ENCODE measurements at places on chromosomes 11 and 22. TPM values are rescaled to one million over a fixed set of nuclear protein-coding genes. Genes with fewer than 3 reads are reported as not detected.
A peak's percentile ranks its signal among the peaks of the same experiment; 100 is the strongest.

GRCh38 chr11:106381895-106382294 is 304.4 kb downstream of the AASDHPPT start:
- no peak for DNase-seq
- no peaks in the 10 kb centered on the region for H3K36me3 ChIP-seq
- H3K4me1 ChIP-seq: no peaks in the 10 kb centered on the region
- H3K27ac ChIP-seq: no peak overlapping the region
- H3K27me3 ChIP-seq: no peaks in the 10 kb centered on the region
- no peak overlapping the region for H3K4me3 ChIP-seq

- no peak for DNase-seq
- H3K36me3 ChIP-seq: no peaks in the 10 kb centered on the region
- H3K27ac ChIP-seq: no peak overlapping the region
- peak overlapping the region; percentile 46 for H3K4me3 ChIP-seq
- H3K27me3 ChIP-seq: peaks cover 24% of the 10 kb centered on the region
Observed at GRCh38 chr11:61580271-61580888, 496 bp downstream of the SYT7 start.

DNA sequence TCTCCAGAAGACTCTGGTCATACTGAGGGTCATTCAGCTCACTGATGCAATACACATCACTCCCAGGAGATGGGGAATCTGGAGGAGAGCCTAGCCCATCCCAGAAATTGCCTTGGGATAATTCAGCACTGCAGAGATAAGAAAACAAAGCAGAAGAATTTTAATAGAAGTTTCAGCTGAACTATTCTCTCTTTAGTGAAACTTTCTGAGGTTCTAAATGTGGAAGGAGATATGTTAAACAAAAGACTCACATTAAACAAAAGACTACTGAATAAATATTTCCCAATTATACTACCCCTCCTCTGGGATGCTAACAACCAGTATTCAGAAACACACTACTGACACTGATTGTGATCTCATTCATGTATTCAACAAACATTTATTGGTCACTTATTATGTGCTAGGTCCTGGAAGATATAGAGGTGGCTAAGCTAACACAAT is 47.8 kb downstream of the C2CD3 start:
- no peaks in the 10 kb centered on the region for H3K27me3 ChIP-seq
- no peaks in the 10 kb centered on the region for H3K4me1 ChIP-seq
- H3K4me3 ChIP-seq: no peak overlapping the region
- H3K36me3 ChIP-seq: no peaks in the 10 kb centered on the region

DNA sequence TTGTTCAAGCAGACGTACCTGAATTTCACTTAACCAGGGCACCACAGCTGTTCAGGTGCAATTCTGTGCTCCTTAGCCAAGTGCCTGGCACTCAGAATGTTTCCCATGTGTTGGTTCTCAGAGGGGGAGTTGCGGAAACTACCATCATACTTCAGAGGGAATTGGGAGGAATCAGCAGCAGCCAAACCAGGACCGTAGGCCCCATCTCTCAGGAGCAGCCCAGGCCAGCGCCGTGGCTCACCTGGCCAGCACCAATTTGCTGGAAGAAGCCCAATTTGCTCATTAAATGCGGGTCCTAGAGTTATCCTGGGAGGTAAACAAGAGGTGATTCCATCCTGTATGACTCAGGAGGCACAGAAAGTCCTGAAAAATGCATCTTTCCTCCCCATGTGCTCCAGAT is 435.4 kb downstream of the BRD1 start:
- DNase-seq: no peak
- H3K4me1 ChIP-seq: no peaks in the 10 kb centered on the region
- no peaks in the 10 kb centered on the region for H3K27me3 ChIP-seq
- no peak overlapping the region for H3K27ac ChIP-seq
- H3K4me3 ChIP-seq: no peak overlapping the region

DNA sequence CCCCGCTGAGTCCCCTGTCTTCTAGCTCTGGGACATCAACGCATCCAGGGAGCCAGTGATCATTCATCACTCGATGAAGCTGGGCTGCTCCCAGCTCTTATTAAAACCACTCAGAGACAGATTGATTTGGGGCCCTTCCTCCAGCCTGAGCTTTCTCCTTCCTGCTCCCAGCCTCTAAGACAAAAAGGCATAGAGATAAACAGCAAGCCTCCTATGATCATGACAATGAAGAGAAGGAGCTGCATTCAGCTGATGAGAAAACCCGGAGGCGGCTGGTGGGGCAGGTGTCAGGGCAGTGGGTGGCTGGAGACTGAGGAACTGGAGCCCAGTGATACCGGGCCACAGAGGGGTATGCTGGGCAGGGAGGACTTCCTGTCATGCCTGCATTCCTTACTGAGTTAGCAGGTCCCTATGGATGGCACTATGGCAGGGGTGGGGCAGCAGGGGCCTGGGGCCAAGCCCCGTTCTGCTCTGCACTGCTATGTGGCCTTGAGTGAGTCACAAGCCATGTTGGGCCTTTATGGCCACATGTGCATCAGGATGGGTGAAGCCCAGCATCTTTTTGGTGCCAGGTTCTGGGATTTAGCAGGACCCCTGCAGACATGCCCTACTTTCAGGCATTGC is 20.2 kb downstream of the PVALB start:
- DNase-seq: no peak
- H3K4me1 ChIP-seq: no peaks in the 10 kb centered on the region
- no peak overlapping the region for H3K4me3 ChIP-seq
- peaks cover 6% of the 10 kb centered on the region for H3K27me3 ChIP-seq
- H3K27ac ChIP-seq: no peak overlapping the region
- H3K36me3 ChIP-seq: no peaks in the 10 kb centered on the region

PICALM gene
- total RNA-seq: 174 TPM

- no peaks in the 10 kb centered on the region for H3K4me1 ChIP-seq
- no peak overlapping the region for H3K4me3 ChIP-seq
- DNase-seq: no peak
- H3K27me3 ChIP-seq: peaks cover 15% of the 10 kb centered on the region
- H3K36me3 ChIP-seq: no peaks in the 10 kb centered on the region
Observed at GRCh38 chr11:85132851-85133585, 494.1 kb downstream of the DLG2 start.

SCGB1C1 gene
- not detected for total RNA-seq

- no peaks in the 10 kb centered on the region for H3K36me3 ChIP-seq
- no peak for DNase-seq
- H3K27me3 ChIP-seq: peaks cover 24% of the 10 kb centered on the region
- no peaks in the 10 kb centered on the region for H3K4me1 ChIP-seq
Observed at GRCh38 chr11:132595711-132596134, 936.6 kb downstream of the OPCML start.

GRCh38 chr11:10674911-10675440 is 18.6 kb downstream of the IRAG1 start:
- H3K27me3 ChIP-seq: no peaks in the 10 kb centered on the region
- no peak for DNase-seq
- H3K27ac ChIP-seq: no peak overlapping the region
- no peak overlapping the region for H3K4me3 ChIP-seq
- no peaks in the 10 kb centered on the region for H3K36me3 ChIP-seq
- H3K4me1 ChIP-seq: peaks cover under 1% of the 10 kb centered on the region

GRCh38 chr11:16191212-16191867 is 165.0 kb downstream of the SOX6 start:
- H3K27ac ChIP-seq: peak overlapping the region; percentile 7
- no peak overlapping the region for H3K4me3 ChIP-seq
- H3K4me1 ChIP-seq: peaks cover 23% of the 10 kb centered on the region
- DNase-seq: no peak

GRCh38 chr11:35214792-35215193 is 75.8 kb downstream of the CD44 start:
- no peaks in the 10 kb centered on the region for H3K4me1 ChIP-seq
- H3K4me3 ChIP-seq: no peak overlapping the region
- peaks cover 3% of the 10 kb centered on the region for H3K27me3 ChIP-seq
- no peaks in the 10 kb centered on the region for H3K36me3 ChIP-seq

GRCh38 chr22:37509059-37509860 is 10.0 kb downstream of the CARD10 start:
- H3K4me3 ChIP-seq: no peak overlapping the region
- no peaks in the 10 kb centered on the region for H3K4me1 ChIP-seq
- no peaks in the 10 kb centered on the region for H3K36me3 ChIP-seq
- no peak for DNase-seq

DNA sequence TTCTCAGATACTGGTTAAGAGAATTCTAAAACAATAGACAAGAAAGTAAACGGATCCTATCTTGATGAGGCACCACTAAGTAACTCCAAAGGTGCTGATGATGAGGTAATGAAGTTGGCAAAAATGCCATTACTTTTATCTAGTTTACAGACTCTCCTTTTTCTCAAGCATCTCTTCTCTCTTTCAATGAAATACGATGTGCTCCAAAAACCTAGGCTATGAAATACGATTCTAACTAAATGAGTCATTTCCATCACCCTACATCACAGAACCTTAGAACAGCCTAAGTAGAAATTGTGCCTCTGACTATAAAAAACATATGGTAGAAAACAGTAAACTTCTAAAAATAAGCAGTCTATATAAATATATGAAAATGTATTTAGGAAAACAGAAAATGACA is 58.9 kb upstream of the ARHGAP32 start:
- DNase-seq: peak; percentile 44
- H3K4me1 ChIP-seq: peaks cover 68% of the 10 kb centered on the region
- H3K36me3 ChIP-seq: no peaks in the 10 kb centered on the region
- H3K4me3 ChIP-seq: peak overlapping the region; percentile 10
- H3K27ac ChIP-seq: no peak overlapping the region
- no peaks in the 10 kb centered on the region for H3K27me3 ChIP-seq

TBX10 gene
- not detected for total RNA-seq

- no peak for DNase-seq
- no peak overlapping the region for H3K27ac ChIP-seq
- no peaks in the 10 kb centered on the region for H3K4me1 ChIP-seq
- H3K27me3 ChIP-seq: no peaks in the 10 kb centered on the region
Observed at GRCh38 chr11:1283091-1283511, 26.3 kb downstream of the TOLLIP start.

DNA sequence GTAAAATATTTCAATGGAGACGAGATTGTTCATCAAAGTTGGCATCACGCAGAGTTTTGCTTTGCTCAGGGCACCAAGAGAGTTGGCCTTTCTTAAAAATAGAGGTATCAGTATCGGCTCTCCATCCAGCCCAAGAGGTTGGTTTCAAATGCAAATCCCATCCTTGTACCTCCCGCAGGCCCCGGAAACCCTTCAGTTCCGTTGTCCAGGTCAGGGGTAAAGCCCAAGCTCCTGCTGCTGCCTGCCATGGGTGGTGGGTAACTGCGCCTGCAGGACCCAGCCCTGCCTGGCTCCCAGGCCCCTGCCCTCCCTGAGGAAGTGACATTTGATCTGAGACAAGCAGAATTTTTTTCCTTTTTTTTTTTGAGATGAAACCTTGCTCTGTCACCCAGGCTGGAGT is 49.3 kb upstream of the RTL6 start:
- H3K27ac ChIP-seq: no peak overlapping the region
- H3K27me3 ChIP-seq: no peaks in the 10 kb centered on the region
- H3K4me3 ChIP-seq: no peak overlapping the region
- no peaks in the 10 kb centered on the region for H3K36me3 ChIP-seq

DNA sequence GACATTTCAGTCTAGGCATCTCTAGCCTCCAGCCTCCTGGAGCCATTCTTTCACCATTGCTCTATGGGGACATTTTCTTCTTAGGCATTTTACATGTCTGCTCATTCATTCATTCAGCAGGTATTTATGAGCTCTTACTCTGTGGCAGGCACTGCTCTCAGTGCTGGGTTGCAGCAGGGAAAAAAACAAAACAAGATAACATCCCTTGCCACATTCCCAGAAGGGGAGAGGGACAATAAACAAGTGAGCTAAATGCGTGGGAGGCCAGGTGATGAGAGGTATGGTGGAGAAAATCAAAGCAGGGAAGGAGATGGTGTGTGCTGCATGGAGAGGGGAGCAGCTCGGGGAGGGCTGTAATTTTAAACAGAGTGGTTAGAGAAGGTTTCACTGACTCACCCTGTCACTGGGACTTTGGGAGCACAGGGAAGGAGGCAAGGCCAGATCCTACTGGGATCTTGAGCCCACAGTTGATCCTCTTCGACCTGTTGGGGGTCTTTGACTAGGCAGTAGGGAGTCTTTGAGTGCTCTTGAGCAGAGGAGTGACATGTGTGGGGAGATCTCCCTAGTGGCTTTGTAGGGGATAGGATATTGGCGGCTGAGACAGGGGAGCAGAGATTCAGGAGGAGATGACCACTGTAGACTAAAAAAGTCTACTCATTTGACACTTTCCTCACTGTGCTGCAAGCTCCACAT is 17.0 kb downstream of the MICAL2 start:
- no peaks in the 10 kb centered on the region for H3K4me1 ChIP-seq
- H3K27ac ChIP-seq: no peak overlapping the region
- no peak for DNase-seq
- H3K4me3 ChIP-seq: no peak overlapping the region
- no peaks in the 10 kb centered on the region for H3K36me3 ChIP-seq

DNA sequence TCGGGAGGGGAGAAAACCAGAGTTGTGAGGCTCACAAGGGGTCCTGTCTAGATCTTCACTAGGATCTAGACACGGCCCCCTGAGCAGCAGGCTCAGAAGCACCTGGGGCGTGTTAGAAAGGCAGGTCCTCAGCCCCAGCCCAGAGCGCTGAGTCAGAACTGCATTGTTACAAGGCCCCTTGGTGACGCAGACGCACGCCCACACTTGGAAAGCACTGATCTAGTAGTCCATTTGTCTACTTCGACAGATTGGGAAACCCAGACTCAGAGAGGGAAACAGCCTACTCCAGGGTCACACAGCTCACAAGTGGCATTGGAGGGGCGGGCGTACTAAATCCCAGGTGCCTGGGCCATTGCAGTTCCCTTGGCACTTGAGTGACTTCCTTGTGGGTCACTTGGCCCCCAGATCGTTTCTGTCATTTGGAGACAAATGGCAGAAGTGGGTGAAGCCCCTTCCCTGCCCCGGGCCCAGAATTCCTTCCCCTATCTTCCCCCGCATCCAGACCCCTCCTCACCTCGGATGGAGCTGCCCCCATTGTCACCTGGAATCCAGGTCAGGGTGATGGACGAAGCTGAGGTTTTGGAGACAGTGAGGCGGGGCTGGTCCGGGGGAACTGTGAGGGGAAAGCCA is 110.8 kb downstream of the CEP164 start:
- DNase-seq: peak; percentile 46
- no peak overlapping the region for H3K4me3 ChIP-seq
- H3K36me3 ChIP-seq: no peaks in the 10 kb centered on the region
- no peak overlapping the region for H3K27ac ChIP-seq
- H3K27me3 ChIP-seq: peaks cover 12% of the 10 kb centered on the region

DNA sequence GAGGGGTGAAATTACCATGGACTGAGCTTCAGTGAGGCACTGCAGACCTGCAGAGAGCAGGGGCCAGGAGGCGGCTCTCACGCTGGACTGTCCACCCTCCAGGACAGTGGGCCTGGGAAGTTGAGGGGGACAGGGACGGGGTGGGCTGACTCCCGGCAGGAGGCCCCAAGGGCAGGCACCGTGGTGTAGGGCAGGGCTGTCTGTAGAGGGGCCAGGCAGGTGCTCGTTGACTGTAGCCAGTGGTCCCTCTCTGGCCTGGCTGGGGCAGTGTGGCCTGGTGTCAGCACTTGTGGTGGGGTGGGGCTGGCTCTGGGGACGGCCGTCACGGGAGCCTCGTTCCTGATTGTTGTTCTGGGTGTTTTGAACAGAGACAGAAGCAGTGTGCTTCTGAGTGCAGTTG is 46.4 kb downstream of the MUC6 start:
- DNase-seq: no peak
- H3K4me3 ChIP-seq: no peak overlapping the region
- no peaks in the 10 kb centered on the region for H3K27me3 ChIP-seq
- peaks cover 27% of the 10 kb centered on the region for H3K36me3 ChIP-seq
- H3K27ac ChIP-seq: no peak overlapping the region
- no peaks in the 10 kb centered on the region for H3K4me1 ChIP-seq

- no peaks in the 10 kb centered on the region for H3K36me3 ChIP-seq
- peak; percentile 33 for DNase-seq
- H3K27ac ChIP-seq: peak overlapping the region; percentile 85
- H3K4me1 ChIP-seq: peaks cover 43% of the 10 kb centered on the region
Observed at GRCh38 chr22:23240639-23241389, 60.5 kb downstream of the BCR start.

MS4A7 gene
- not detected for total RNA-seq

APOL4 gene
- total RNA-seq: 4.2 TPM

TIGD3 gene
- 2.3 TPM for total RNA-seq

Data from A673 (cell line).